Neural progenitor cell (in vitro differentiated cells): ENCODE measurements at places on chromosomes 5 and 9. TPM values are rescaled to one million over a fixed set of nuclear protein-coding genes. Genes with fewer than 3 reads are reported as not detected.
A peak's percentile ranks its signal among the peaks of the same experiment; 100 is the strongest.

C5orf58 gene
- total RNA-seq: not detected in 2 replicates

- no peaks in the 10 kb centered on the region for H3K27me3 ChIP-seq
- H3K27ac ChIP-seq: no peak overlapping the region
- peak; percentile 27 for DNase-seq
- H3K4me3 ChIP-seq: no peak overlapping the region
Measured at GRCh38 chr9:13049223-13049622, 230.3 kb downstream of the MPDZ start.

NADK2 gene
- total RNA-seq: 46.1 and 68.2 TPM in 2 replicates

ECSCR gene
- not detected in 2 replicates for total RNA-seq

- DNase-seq: no peak
- H3K4me1 ChIP-seq: peaks cover 5% of the 10 kb centered on the region
- H3K4me3 ChIP-seq: no peak overlapping the region
- H3K36me3 ChIP-seq: no peaks in the 10 kb centered on the region
Measured at GRCh38 chr9:99303177-99303576, 81.1 kb downstream of the SEC61B start.

MOB3B gene
- total RNA-seq: 14.0 and 15.3 TPM in 2 replicates

GRCh38 chr5:8730194-8730593 lies 815.7 kb downstream of the SEMA5A start:
- no peaks in the 10 kb centered on the region for H3K36me3 ChIP-seq
- no peak for DNase-seq
- H3K27me3 ChIP-seq: no peaks in the 10 kb centered on the region
- no peaks in the 10 kb centered on the region for H3K4me1 ChIP-seq
- no peak overlapping the region for H3K27ac ChIP-seq

MAP1B gene
- total RNA-seq: 84.4 and 247 TPM in 2 replicates

- no peak for DNase-seq
- no peaks in the 10 kb centered on the region for H3K27me3 ChIP-seq
- H3K4me3 ChIP-seq: no peak overlapping the region
- no peaks in the 10 kb centered on the region for H3K4me1 ChIP-seq
- no peaks in the 10 kb centered on the region for H3K36me3 ChIP-seq
- H3K27ac ChIP-seq: no peak overlapping the region
Measured at GRCh38 chr9:81976351-81976750, 12.2 kb upstream of the SPATA31D1 start.

- DNase-seq: no peak
- peaks cover under 1% of the 10 kb centered on the region for H3K36me3 ChIP-seq
- no peak overlapping the region for H3K4me3 ChIP-seq
- H3K4me1 ChIP-seq: no peaks in the 10 kb centered on the region
- no peaks in the 10 kb centered on the region for H3K27me3 ChIP-seq
Measured at GRCh38 chr5:87354496-87354895, 58.2 kb downstream of the CCNH start.

- peak; percentile 9 for DNase-seq
- no peaks in the 10 kb centered on the region for H3K36me3 ChIP-seq
- peaks cover 57% of the 10 kb centered on the region for H3K27me3 ChIP-seq
- no peak overlapping the region for H3K4me3 ChIP-seq
- H3K27ac ChIP-seq: no peak overlapping the region
- no peaks in the 10 kb centered on the region for H3K4me1 ChIP-seq
Measured at GRCh38 chr9:113690055-113690740, 185.9 kb upstream of the ZNF618 start.

GRCh38 chr5:66247176-66247960 lies 103.3 kb downstream of the SREK1 start:
- no peaks in the 10 kb centered on the region for H3K4me1 ChIP-seq
- no peak overlapping the region for H3K4me3 ChIP-seq
- H3K36me3 ChIP-seq: no peaks in the 10 kb centered on the region
- DNase-seq: no peak

- H3K4me3 ChIP-seq: no peak overlapping the region
- H3K27ac ChIP-seq: no peak overlapping the region
- peaks cover 17% of the 10 kb centered on the region for H3K4me1 ChIP-seq
- H3K36me3 ChIP-seq: no peaks in the 10 kb centered on the region
- peak; percentile 22 for DNase-seq
Measured at GRCh38 chr9:70256123-70256551, 2.6 kb upstream of the SMC5 start.

HAVCR2 gene
- total RNA-seq: 0.19 and 0.37 TPM in 2 replicates
